ENCODE measurements at places on chromosomes 2 and 18.

GRCh38 chr2:234422273-234422732 is 74.6 kb downstream of the ARL4C start:
- DNase-seq = no peak

DNA sequence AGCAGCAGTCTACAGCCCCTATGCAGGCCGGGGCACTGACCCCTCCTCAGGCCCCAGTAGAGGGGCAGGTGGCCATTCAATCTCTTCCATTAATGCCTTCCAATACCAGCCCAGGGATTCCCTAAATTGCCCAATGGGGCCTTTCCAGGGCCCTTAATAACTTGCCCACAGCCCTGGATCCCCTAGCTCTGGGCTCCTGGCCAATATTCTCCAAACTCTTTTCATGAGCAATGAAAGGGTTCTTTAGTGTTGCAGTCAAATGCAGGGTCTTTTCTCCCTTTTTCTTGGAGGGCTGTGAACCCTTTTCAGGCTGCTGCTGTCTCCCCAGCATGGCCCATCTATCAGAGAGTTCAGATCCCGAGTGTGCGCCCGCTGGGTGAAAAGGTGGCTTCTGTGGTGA is 41.3 kb upstream of the SLC1A4 start:
- no peak for DNase-seq

GRCh38 chr2:199148076-199148845 is 309.5 kb downstream of the SATB2 start:
- no peak for DNase-seq

DNA sequence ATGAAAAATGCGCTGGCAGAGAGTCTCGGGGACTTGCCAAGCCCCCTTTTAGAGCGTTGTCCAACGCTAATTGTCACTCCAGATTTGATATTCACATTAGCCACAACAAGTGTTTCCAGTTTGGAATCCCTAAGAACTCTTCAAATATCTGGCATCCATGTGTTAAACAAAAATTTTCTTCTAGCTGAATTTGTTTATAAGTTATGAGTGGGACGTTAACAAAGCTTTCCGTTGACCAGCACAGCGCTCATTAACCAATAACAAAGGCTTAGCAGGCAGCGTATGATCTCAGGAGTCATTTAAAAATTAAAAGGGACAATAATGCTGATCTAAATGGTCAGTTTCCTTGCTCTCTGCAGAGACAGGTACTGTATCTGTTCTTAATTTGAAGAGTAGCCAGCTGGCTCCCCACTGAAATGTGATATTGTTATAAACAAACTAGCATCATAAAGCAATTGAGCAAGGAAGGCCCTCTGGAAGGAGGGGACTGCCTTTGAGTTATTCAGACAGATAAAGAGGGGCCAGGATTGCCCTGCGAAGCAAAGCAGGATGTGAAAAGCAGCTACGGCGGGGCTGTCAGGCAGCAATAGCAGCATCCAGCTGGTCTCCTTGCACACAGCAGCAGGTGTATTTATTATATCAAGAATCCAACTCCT is 337.2 kb upstream of the SALL3 start:
- DNase-seq = no peak

DNA sequence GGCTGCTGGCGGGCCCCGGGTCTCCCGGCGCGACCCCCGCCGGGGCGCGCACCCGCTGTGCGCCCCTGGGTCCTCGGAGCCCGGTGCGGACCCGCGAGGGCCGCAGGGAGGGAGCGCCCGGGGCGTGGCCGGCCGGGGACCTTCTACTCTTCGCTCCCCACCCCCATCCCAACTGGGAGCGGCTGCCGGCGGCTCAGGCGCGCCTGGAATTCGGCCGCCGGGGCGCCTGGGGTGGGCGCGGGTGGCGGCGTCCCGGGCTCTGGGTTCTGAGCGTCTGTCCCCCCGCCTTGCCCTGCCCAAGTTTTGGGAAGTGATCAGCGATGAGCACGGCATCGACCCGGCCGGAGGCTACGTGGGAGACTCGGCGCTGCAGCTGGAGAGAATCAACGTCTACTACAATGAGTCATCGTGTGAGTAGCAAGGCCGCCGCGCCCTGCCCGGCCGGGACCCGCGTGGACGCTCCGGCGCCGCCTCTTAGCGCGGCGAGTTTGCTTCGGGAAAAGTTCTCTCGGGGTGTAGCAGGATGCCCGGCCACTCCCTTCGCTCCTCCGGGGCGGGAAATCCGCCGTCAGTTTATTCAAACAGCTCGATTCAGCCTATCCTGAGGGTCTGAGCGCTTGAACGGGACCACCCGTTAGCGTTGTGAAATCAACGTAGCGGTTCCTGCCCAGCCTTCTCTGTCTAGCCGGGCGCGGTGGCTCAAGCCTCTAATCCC is 502 bp downstream of the TUBB6 start:
- DNase-seq = no peak

DNA sequence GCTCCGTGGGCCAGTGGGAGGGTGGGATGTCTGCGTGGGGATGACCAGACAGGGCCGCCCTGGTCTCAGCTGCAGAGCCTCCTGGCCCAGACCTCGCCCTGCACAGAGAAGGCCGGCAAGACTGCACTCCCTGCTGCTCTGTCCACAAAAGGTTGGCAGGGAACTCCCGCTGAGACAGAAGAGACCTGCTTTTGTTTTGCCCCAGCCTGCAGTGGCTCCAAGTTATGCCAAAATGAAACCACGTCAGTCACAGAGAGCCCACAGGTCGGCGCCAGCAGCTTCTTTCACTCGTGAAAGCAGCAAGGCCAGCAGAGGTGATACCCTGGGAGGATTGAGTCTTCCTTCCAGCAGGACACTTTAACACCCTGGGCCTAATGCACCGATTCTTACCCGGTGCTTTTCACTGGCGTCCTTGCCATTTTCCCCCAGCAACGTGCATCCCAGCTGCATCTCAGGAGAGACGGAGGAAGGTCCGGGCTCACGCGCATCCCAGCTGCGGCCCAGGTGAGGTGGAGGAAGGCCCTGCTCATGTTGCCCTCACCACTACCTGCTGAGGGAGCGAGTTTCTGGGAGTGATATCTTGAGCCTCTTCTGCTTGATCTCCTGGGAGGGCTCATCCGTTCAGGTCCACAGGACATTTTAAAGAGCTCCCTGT is 22.1 kb upstream of the CTDP1 start:
- no peak for DNase-seq

Measured in activated T-helper 9 cell treated with anti-CD3 and anti-CD28 coated beads, Interleukin-2, amount 50 U/mL, for 16 hours (primary cell).